Fibroblast of lung (primary cell): ENCODE measurements at places on chromosomes 1 and 21.

GRCh38 chr1:115246526-115246925, 91.5 kb downstream of the NGF start:
- peak; percentile 45 for DNase-seq

DNA sequence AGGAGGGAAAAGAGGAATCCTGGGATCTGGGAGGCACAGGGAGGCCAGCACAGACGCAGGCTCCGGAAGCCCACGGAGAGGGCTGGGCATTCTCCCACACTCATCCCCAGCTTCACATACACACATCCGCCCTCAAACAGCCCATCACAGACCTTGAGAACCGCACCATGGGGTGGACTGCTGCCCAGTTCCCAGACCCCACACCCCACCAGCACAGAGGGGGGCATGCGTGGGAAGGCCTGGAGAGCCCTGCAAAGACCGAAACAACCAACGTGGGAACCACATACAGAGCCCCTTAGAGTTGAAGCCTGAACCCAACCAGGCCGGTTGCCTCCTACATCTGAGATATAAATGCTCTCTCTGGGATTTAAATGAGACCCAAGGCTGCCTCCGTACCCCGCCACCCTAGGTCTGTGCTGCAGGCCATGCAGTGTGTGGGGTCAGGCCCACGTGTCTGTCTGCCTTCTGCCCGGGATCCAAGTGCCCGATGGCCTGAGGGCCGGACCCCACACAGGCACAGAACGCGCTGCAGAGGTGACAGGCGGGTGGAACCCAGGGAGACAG, 126.2 kb upstream of the COL6A1 start:
- DNase-seq: no peak

DNA sequence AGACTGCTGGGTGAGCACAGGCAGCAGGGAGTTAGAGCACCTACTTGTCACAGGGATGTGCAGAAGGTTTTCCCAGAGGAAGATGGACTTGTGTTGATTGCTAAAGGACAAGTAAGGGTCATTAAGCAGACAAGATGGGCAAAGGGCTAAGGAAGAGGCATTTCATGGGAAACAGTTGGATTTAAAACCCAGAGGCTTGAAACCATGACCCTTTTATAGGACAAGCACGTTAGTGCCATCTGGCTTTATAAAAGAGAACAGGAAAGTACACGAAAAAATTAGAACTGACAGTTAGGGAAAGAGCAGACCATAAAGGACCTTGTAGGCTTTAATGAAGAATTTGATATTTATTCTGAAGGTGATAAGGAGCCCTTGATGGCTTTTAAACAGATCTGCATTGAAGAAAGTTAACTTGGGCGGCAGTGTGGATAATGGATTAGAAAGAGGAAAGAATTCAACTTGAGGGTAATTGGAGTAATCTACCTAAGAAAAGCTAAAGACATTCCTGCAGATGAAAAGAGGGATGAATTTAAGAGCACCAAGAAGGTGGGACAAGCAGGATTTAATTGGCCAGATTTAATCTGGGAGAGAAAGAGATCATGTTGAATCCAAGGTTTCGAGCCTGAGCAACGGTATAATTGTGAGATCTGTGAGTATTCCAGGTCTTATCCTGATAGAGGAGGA, 68.6 kb downstream of the ZC3H11B start:
- peak; percentile 18 for DNase-seq

GRCh38 chr1:183778568-183779433, 26.1 kb upstream of the RGL1 start:
- no peak for DNase-seq

DNA sequence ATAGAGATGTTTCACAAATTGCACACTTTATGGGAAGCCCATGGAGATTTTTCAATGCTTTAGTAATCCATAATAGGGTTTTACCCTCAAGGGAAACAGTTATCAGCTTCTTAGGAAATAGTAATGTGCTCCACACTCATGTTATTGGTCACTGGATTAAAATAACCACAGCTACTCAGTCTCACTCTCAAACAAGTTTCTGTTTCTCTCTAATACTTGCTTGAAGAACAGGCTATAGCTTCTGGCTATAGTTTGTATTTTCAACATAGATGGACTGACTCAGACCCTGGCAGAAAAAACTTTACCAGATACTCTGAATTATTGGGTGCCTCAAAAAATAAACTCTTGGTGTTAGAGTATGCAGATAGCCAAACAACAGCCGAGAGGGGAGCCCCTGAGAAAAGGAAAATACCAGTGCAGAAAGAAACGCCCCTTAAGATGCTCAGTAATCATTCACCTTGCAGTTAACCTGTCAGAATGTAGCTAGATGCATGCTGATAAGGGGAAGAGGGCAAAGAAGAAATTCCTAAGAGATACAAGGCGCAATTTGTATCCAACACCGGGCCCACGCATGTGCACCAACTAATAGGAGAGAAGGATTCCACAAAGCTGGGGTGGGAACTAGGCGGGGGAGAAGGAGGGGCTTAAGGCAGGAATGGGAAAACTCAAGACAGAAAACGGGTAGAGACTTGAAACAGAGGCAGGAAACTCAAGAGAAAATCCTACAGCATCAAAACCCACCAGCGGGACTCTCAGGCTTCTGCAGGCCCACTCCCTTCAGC, 30.4 kb upstream of the PDE4B start:
- no peak for DNase-seq
